Stimulated activated CD8-positive, alpha-beta memory T cell treated with anti-CD3 and anti-CD28 coated beads, Interleukin-2, amount 100 ng/mL, for 48 hours (primary cell): ENCODE measurements at places on chromosomes 6 and 20.
A peak's percentile ranks its signal among the peaks of the same experiment; 100 is the strongest.

GRCh38 chr6:72825315-72825911 lies 203.5 kb downstream of the KCNQ5 start:
- no peak for DNase-seq

DNA sequence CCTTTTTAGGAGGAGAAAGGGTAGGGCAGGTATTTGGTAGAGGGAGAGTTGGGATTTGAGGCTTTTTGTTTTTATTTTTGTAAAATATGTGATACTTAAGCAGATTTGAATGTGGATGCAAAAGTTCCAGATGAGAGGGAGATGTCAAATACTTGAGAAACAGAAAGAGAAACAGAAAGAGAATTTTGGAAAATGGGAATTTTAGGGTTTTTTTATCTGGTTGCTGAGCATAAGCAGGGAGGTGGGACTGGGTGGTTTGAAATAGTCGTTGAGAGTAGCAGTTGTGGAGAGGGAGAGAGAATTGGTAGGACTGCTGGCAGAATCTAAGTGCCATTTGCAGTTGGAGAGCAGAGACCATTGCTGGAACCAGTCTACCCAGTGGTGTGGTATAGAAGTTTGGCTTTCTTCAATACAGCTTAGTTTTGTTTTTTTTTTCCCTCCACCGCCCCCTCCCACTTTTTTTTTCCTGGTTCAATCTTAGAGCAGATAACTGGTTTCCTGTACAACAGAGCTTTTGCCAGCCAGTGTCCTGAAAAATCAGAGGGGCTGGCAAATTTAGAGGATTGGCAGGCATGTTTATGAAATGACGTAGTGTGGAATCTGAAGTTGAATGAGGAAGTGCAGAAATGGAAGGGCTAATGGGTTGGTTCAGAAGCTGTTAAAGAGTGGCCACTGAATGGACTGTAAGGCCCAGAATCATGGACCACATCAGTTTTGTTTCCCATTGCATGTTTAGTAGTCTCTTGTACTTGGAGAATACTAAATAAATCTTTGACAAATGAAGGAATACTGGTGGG lies 68.7 kb downstream of the ATRN start:
- DNase-seq, result no peak

DNA sequence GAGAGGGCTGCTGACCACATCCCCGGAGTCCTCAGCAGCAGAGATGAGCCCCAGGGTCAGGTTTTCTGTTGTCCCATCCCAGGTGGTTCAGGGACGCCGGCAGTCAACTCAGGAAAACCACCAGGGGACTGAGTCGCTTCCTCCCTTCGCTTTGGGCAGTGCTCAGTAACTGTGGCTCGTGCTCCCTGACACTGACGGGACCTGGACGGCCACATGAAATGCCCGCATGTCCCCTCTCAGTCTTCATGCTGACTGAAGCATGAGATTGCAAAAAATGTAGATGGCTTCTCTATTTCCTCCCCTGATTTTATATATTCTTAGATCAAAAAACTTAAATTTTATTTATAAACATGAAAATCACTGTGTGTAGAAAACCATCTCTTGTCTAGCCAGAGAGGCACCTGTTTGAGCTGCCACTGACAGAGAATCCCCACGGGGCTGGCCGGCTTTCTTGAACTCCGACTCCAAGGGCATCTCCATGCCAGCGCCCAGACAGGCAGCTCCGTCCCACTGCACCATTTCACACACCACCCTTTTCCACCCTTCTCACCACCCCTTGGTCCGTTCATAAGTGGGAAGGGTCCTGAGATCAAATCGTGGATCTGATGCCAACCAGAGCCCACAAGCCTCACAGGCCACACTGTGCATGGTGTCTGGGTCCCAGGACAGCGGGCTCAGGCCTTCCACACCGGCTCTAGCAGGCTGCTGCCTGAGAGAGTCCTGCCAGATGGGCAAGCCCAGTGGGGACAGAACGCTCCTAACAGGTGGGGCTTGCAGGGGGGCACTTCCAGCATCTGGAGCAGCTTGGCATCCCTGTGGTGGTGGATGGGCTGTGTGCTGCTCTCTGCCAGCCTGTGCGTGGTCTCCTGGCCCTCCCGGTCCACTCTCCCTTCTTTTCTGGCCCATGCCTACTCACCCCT lies 98.2 kb downstream of the SMOC2 start:
- DNase-seq, result no peak

DNA sequence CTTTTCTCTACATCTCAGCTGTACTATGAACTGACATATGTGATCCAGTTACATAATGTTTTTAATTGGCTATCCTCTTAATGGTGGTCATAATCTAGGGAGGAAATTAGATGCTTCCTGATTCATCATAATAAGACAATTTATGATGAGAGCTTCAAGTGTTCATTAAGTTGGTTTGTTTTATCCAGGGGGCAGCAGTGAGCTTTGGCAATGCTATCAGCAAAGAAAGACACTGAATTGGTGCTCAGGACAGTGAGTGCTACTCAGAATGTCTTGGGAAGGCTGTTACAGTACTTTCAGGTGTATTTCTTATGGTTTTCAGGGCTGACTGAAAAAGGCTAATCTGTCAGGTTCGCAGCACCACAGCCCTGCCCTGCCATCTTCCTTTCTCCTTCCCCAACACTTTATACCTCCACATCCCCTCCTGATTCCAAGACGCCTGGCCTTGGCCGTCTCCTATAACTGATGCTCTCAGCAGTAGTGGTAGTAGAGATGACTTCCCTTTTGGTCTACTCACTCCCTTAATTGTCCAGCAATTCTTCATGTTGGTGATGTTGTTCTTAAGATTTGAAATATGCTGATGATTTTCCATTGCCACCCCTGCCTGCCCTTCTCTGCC lies 67.0 kb upstream of the TNFAIP3 start:
- no peak for DNase-seq

DNA sequence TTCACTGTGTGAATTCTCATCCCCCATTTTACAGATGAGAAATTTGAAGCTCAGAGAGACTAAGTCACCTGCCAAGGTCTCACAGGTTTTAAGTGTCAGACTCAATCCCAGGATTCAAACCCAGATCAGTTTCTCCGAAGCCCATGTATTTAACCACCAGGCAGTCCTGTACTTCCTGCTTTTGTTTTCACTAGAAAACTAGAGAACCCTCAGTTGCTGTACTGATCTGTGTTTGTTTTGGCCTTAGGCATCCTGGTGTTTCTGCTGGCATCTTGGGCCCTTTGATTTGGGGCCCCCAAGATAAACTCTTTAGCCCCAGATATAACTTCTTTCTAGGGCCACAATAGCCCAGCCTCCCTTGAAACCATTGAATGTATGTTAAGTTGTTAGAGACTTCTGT lies 36.5 kb downstream of the PPP1R16B start:
- DNase-seq, result no peak

- DNase-seq, result peak; percentile 20
Observed at GRCh38 chr6:13303668-13304017, 24.7 kb downstream of the TBC1D7 start.

DNA sequence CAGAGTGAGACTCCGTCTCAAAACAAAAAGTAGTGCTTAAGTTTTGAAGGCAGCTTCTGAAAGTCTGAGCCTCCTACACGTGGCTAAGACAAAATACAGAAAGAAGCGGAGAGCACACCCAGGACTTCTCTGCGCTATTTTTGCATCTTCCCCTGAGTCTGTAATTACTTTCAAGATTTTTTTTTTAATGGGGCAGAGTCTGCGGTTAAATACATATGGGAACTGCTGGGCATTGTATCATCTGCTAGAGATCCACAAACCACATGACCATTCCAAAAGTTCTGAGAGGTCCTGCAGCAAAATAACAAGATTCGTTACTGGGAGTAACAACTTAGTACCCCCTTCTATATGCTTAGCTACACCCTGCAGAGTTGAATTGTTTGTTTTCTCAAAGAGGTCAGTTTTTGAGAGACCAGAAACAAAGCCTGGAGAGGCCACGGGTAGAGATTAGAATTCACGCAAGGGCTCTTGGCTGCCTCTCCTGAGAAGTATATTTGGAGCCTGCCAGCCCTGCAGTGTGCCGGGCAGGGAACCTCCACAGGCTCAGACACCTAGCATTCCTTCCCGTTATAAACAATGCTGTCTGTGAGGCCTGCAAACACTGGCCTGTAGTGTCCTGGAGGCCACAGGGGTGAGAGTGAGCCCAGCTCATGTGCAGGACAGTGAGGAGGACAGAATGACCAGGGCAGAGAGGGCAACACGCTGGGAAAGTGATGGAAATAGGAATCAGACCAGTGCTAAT lies 48.2 kb upstream of the FAM50B start:
- no peak for DNase-seq

DNA sequence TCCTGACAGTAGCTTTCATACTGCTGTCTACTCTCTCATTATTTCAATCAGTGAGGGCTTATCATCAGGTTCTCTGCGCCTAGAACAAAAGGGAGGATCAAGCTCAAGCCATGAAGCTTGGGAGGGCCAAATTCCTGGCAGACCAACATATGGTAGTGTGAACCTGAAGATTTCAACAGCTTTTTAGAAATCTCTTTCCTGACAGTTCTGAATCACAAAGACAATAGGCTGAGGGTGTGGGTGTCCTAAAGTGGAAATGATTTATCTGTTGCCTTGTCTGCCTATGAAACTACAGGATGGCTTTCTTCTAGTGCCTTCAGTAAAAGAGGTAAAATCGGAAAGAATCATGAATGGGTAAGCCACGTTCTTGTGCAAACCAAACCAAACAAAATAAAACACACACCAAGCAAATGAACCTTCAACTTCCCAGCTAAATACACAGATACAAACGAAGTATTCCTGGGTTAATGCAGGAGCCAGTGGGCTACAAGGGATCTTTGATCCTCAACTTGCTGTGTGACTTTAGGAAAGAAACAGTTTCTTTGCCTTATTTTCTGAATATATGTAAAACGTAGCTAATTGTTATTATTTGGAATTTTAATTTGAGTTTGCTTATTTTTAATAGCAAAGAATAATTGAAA lies 2.7 kb upstream of the RHAG start:
- DNase-seq, result no peak

- no peak for DNase-seq
Observed at GRCh38 chr20:59647271-59647670, 42.9 kb downstream of the PHACTR3 start.

- no peak for DNase-seq
Observed at GRCh38 chr6:4588581-4588980, 187.6 kb upstream of the CDYL start.

GRCh38 chr6:134956676-134957075 lies 6.8 kb upstream of the ALDH8A1 start:
- DNase-seq, result no peak

- DNase-seq, result no peak
Observed at GRCh38 chr6:42193491-42193894, 1.3 kb downstream of the GUCA1B start.

DNA sequence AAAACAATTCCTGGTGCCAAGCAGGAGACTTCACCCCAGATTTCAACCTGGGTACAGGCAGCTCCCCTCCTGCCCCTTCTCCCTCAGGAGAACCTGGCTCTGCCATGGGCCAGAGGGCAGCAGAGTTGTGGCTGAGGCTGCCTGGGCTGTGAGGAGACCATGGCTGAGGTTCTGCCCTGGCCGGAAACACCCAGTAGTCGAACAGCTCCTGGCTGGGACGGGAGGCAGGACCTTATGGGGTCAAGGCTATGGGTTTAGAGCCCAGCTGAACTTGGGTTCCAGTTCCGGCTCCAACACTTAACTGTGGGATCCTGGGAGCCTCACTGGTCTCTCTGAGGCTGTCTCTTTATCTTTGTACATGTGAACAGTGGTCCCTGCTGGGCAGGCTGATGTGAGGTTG lies 8.5 kb downstream of the C6orf132 start:
- no peak for DNase-seq
